ENCODE measurements at places on chromosomes 12 and 14.

DNA sequence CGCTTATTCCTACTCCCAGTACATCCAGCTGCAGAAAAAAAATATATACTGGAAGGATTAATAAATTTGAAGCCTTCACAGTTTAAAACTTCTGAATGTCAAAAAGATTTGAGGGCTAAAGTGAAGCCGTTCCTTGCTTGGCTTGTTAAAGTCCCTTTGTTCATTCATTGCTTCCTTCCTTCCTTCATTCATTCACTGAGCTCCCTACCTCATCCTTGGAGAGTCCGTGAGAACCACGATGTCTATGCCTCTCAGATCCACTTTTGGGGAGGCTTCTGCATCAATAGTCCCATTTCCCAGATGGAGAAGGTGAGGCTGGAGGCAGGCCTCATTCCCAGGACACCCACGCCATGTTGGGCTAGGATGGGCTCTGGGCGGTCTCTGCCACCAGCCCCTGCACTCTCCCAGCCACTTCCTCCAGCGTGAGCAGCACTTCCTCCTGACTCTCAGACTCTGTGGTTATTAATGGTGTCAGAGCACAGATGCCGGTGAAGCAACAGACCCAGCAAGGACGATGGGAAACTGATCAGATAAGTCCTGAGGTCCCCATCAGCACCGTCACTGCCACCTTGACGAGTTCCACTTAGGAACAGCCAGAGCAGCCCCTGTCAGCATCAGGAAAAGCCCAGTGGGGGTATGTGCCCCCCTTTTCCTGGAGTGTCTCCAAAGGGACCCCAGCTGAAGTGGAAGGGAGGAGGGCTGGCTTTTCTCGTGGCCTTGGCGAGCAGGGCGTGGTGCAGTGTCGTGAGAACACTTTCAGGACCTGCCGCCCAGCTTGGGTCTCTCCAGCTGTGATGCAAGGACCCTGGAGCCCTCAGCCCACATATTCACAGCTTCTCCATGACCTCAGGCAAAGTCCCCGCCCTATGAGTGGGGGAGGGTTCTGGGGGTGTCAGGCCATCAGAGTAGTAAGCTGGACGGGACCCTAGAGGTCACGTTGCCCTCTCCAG is 21.2 kb downstream of the ASB2 start:
- no peak for DNase-seq

- no peak for DNase-seq
Observed at GRCh38 chr14:58746261-58746660, 108.5 kb downstream of the DACT1 start.

DNA sequence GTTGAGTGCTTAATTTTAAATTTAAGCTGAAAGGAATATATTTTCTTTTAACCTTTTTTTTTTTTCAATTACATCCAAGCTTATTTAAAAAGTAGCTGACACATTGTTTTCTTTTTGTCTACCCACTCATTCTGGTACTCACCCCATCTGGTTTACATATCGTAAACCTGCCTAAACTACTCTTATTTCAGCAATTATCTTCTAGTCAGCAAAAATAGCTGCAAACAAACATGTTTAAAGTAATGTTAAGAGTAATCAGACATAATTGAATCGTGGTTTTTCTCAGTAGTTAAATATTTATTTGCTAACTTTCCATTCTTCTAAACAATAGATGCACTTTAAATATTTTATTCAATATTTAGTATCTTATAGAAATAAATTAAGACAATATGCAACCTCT is 492.7 kb upstream of the MGAT4C start:
- no peak for DNase-seq

GRCh38 chr14:91693346-91693745 is 38.5 kb downstream of the CATSPERB start:
- DNase-seq: no peak

DNA sequence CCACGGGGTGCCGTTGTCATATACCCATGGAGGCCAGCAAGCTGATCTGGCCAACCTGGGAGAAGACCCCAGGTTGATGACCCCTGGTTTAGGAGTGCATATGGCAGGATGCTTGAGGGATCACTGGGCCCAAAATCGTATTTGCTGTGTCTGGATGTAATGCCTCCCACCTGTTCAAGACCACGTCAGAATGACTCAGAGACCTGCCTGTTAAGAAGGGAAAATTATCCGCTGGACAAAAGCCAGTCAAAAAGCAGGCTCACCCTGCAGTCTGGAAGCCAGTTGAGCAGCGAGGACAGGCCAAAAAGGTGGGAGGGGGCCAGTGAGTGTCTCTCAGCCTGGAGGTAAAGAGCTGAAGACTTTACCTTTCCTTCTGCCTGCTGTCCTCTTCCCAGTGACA is 449.2 kb downstream of the DPF3 start:
- no peak for DNase-seq

GRCh38 chr14:90091393-90091792 is 29.6 kb downstream of the KCNK13 start:
- DNase-seq: no peak

DNA sequence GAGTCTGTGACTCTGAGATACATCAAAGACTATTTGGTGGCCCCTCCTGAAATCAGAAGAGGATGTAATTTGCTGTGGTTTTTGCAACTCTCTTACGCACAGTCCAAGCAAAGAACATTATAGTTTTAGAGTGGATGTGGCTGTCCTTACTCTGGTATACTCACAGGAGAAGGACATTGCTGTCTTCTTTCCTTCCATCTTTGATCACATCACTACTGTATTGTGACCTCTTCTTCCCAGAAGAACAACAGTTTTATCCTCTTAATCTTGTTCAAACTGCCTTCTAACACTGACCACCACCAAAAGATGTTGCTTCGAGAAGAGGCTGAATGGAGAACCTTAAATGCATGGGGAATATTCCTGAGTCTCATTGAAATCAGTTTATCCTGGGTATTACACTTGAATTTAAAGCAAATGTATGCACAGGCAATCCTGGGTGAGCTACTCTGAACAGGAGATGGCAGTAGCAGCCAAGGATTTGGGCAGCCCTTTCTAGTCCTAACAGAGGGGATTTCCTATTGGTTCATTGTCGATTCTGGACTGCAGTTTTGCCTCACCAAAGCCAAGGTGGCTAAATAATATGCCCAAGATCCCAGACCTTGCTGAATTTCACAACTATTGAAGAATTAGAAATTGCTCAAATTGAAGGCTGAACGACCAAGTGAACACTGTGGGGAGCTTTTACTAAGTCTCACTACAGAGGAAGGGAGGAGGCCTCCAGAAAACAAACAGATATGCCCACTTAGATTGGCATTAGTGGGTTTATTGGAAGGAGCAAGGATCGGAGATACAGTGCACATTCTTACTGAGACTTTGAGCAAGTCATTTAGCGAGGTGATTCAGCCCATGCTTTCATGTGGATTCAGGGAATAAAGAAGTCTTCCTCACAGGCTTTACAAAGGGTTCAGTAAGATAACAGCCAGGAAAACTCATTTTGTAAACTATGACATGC is 282.8 kb downstream of the PAWR start:
- DNase-seq: peak; percentile 32

DNA sequence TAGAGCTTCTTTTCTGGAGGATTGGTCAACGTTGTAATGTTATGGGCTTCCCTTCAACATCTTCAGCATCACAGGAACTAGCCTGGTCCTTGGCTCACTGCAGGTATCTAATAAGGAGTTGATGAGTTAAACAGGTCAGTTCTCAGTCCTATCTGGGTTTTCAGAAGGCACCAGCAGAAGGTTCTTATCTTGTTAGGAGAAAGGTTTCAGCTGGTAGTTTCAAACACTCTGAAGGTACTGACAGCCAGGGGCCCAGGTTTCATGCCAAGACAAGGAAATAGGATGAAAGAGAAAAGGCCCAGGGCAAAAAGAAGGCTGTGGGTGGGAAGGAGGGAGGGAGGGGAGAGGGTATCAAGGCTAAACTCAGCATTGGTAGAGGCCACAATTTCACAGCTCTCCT is 21.4 kb downstream of the TMEM229B start:
- no peak for DNase-seq

GRCh38 chr12:108097160-108097911 is 31.8 kb upstream of the WSCD2 start:
- no peak for DNase-seq

DNA sequence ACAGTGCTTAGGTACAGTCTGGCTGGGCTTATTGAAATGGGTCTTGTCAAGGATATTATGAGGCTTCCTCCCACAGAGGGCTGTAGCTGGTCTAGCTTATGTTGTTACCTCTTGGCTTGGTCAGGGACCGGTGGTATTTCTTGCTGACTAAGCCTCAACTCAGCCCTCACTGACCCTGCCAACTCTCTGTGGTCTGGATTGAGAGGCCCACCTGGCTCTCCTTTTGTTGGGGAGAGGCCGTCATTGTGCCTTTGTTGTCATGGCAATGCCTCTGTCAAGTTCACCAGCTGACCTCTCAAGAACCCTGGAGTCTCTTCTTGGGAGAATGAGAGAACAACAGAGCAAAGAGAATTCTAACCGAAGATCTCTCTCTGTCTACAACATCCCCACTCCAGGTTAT is 245.6 kb upstream of the NPAS3 start:
- DNase-seq: no peak

GRCh38 chr12:131862084-131862441 is 32.4 kb upstream of the ULK1 start:
- DNase-seq: no peak

DNA sequence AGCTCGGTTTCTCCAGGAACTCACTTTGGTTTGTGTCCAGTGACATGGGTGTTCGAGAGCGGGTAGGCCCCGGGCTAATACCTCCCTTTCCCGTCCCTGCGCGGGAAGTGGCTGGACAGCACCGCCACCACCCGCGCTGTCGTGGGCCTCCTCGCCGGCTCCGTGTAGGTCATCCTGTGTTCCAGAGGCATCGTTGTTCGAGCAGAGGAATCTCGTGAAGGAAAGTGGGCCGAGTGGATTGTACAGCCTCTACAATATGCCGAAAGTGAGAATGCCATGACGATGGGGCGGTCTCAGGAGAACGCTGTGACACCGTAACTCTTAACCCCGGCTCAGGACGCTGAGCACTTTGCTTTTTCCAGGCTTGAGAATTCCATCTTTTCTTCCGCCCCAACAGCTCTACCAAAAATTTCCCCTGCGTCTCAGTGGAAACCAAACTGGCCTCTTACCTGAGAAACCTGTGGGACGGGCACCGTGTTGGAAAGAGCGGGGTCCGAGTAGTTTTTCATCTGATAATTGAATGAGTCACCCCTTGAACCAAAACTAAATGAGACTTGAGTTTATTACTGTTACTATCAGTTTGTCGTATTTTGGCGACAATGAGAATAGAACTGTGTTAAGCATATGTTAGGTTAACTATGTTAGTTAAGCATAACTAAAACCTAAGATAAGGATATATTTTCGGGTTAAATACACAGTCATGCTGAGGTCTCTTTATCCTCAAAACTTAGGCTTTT is 510 bp downstream of the EIF2S1 start:
- no peak for DNase-seq

DNA sequence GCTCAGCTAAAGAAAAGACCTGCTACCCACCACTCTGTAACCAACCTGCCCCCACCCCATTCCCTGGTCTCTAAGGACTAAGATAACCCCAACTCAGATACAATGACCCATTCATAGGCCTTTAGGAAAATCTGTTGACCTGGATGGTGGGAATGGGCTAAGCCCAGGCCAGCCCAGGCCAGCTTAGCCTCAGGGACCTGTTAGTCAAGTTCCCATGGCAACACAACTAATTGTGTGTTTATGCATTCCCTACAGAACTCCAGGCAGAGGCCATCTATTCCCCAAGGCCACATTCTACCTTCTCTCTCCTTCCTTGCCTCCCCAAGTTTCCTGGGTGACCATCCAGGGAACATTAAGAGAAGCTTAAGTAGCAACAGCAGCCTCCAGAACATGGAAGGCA is 16.1 kb upstream of the KRT8 start:
- no peak for DNase-seq

- no peak for DNase-seq
Observed at GRCh38 chr12:85296362-85296761, 16.3 kb downstream of the ALX1 start.

DNA sequence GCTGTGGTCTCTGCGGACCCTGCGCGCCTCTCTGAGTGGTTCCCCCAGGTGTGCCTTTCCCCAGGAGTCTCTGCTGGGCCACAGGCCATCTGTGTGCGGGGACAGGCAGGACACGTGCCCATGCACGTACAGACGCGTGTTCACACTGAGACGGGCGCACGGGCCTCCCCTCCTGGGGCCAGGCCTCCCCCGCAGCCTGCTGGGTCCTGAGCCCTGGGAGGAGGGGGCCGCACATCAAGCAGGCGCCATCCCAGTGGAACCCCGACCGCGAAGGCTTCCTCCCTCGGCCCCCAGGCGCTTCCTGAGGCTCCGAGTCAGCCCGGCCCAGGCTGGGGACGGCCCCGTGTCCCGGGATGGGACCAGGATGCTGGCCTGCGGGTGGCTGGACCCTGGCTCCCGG is 39.7 kb downstream of the LRCOL1 start:
- DNase-seq: no peak

DNA sequence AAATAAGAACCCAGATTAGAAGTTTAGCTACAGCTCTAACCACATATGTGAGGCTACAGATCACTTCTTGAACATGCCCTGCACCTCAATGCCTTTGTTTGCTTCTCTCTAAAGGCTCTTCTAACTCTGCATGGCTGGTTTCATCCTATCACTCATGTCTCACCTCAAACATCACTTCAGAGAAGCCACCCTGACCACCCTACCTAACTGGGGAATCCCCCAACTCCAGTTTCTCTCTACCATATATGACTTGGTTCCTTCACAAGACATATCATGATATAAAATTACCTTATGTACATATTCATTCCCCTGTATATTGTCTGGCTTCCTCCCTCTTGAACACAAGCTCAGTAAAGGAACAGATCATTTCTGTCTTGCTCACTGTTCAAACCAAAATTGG is 250.2 kb upstream of the GRIP1 start:
- no peak for DNase-seq

- DNase-seq: no peak
Observed at GRCh38 chr14:71488703-71489191, 443.5 kb upstream of the RGS6 start.

- DNase-seq: no peak
Observed at GRCh38 chr14:69298131-69299071, 38.4 kb downstream of the GALNT16 start.

- peak; percentile 57 for DNase-seq
Observed at GRCh38 chr12:94244165-94245133, 96.1 kb downstream of the PLXNC1 start.
